Fibroblast of mammary gland (primary cell): ENCODE measurements at places on chromosomes 3 and 15.
A peak's percentile ranks its signal among the peaks of the same experiment; 100 is the strongest.

DNA sequence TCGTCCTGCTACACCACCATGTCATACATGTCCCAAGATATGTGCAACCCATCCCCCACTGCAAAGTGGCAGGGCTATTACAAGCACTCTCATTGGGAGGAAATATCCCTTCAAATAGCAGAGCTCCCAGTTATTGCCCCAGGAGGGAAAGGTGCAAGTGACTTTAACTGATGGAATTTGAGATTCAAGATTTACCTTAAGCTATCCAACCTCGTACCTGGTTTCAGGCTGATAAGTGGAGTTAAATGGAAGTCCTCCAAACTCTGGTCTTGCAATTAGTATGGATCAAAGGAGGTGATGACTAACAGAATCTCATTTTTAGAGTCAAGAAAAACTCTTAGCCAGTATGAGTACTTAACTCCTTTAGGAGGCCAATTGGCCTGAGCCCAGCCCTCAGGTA lies 2.1 kb downstream of the SLCO2A1 start:
- no peak for DNase-seq

GRCh38 chr3:168269001-168269400 lies 173.3 kb upstream of the GOLIM4 start:
- DNase-seq, result no peak

GRCh38 chr15:84839714-84840113 lies 22.6 kb downstream of the ALPK3 start:
- DNase-seq, result no peak

- no peak for DNase-seq
These were observed 18.0 kb downstream of the FAM98B start for GRCh38 chr15:38471974-38472373.

- no peak for DNase-seq
These were observed 50.7 kb upstream of the GOLGA6L2 start for GRCh38 chr15:23497710-23498111.

DNA sequence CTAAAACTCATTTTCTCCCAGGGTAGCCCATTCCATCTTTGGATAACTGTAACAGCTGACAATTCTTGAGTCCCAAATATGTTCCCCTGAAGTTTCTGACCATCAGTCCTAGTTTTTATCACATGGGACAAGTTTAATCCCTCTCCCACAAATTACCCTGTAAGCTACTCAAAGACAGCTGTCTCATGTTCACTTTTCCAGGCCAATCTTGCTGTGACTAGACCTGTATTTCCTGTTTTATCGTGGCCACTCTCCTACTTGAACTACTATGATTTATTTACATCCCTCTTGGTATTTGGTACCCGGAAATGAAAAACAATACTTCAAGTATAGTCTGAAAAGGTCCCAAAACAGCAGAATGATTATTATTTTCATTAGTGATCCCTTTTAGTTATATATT lies 95.1 kb upstream of the MEX3B start:
- DNase-seq, result no peak

DNA sequence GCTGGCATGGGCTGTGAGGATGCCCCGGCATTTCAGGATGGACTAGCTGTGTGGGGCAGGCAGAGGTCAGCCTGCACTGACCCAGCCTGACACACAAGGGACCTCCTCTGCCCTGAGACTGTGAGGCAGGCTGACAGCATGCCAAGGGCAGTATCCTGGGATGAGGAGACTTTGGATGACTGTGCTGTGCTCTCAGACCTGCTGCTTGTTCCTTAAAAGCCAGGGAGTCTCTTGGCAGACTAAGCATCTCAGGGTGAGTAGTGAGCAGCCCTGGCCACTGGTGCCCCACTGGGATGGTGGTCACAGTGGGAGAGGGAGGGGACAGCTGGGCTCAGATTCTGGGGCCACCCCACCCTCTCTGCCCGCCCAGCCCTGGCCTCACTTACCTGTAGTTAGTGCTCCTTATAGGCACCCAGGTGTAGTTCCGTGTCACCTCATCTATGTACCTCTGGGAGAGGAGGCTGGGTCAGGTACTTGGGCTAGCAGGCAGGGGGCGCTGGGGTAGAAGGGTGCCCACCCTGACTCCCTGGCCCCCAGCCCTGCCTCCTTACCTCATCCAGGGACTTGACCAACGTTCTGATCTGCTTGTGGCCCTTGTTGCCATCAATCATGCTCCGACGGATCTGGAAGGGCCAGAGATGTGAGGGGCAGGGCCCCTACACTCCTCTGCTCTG lies 16.1 kb upstream of the TMEM115 start:
- DNase-seq, result no peak

GRCh38 chr3:10935846-10936631 lies 56.5 kb upstream of the SLC6A1 start:
- no peak for DNase-seq

DNA sequence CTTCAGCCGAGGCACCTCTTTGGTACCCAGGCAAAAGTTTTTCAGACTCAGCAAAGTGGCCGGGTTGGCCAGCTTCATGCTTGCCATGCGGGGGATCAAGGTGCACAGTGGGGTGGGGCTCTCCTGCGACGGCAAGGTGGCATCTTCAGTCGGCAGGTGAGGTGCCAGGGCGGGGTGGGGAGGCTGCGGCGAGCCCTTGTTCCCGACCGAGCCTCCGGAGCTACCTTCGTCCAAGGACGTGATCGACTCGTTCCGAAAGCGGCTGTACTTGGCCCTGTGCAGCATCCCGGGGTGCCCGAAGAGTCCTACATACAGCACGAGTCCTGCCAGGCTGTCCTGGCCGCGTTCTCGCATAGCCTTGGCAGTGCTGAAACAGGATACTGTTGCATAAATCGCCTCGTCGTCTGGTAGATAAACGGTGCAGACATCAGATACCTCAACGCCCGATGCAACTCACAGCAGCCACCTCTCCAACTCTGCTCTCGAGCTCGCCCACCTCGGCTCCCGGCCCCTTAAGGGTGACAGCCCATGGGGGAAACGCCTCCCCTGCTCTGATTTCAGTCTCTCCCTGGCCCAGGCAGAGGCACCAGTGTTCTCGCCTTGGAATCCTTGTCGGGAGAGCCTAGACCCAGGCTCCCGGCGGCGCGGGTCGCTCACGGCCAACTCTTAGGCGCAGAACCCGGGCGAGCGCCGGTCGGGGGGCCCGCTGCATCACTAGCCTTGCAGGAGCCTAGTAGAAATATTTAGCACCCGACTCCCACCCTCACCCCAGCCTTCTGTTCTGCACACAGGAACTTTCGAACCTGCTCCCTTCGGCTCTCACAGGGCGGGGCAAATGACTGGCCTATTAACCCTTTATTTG lies 826 bp downstream of the SHC4 start:
- peak; percentile 48 for DNase-seq

GRCh38 chr3:64259636-64260035 lies 34.4 kb upstream of the PRICKLE2 start:
- DNase-seq, result no peak

- DNase-seq, result peak; percentile 59
These were observed 876 bp downstream of the PLSCR1 start for GRCh38 chr3:146543461-146544001.

GRCh38 chr3:161107311-161107710 lies 2.2 kb upstream of the B3GALNT1 start:
- no peak for DNase-seq

DNA sequence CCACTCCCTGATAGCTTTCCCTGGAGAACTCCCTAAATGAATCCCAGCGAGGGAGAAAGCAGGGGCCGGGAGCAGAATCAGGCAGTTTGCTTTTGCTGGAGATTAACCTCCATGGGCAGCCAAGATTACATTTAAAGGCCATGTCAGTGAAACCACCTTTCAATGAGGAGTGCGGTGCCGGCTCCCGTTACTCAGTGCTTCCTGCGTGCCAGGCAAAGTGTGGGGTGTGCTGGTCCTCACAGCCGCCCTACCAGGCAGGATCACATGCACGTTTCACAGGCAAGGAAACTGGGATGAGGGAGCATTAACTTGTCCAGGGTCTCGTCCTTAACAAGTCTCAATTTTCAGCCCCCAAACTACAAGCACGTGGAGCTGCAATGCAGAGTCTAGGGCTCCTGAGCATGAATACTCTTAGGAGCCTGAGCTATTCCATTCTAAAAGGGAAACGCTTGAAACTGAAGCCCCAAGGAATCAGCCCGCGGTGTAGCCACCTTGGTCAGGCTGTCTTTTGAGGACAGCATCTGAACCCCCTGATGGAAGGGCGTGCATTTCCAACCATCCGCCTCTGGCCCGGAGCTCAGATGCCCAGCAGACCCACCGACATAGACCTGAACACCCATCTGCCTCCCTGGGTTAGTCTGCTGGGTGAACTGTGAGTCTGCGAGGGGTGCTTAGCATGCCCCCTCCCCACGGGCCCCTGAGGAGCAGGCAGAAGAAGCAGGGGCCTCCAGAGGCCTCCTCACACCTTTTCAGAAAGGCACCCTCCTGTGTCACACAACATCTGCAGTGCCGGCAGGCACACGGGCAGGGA lies 5.6 kb downstream of the IGDCC3 start:
- DNase-seq, result no peak

GRCh38 chr3:32177702-32178198 lies 60.7 kb upstream of the CMTM8 start:
- DNase-seq, result peak; percentile 92

- no peak for DNase-seq
These were observed 3.6 kb downstream of the COL8A1 start for GRCh38 chr3:99641982-99642381.

DNA sequence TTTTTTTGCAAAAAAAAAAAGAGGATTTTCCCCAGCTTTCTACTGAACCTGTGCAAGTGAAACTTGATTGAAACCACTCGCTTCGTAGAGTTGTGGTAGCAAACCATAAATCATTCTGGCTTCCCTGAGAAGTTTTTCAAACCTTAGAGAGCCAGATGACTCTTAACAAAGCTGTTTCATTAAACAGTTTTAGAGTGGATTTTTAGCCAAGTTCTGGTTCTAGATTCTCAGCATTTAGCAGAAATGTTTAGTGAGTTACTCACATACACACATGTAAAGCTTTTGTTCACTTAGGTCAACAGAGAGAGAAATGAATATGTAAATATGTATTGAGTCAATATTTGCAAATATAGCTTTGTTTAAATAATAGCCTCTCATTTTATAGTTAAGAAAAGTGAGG lies 18.1 kb upstream of the CCR9 start:
- no peak for DNase-seq

DNA sequence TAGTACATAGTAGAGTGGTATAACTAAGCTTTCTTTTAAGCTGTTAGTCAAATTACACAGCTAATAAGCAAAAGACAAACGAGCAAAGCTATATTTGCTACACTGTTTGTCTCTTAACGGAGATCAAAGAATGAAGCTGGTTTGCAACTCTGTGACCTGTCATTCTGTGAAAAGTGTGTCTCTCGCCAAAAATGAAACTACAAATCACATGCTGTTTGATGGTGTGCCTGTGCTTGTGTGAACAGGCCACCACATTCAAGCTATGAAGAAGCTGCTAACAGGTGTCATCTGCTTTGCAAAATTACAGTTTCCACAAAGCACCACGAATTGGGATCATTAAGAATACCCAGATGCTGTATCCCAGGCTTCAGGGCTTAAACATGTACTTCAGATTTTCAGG lies 667.8 kb upstream of the NAALADL2 start:
- no peak for DNase-seq

GRCh38 chr15:71011503-71012155 lies 103.6 kb upstream of the THSD4 start:
- peak; percentile 80 for DNase-seq

GRCh38 chr3:122555275-122556071 lies 8.6 kb downstream of the PARP9 start:
- DNase-seq, result peak; percentile 25

DNA sequence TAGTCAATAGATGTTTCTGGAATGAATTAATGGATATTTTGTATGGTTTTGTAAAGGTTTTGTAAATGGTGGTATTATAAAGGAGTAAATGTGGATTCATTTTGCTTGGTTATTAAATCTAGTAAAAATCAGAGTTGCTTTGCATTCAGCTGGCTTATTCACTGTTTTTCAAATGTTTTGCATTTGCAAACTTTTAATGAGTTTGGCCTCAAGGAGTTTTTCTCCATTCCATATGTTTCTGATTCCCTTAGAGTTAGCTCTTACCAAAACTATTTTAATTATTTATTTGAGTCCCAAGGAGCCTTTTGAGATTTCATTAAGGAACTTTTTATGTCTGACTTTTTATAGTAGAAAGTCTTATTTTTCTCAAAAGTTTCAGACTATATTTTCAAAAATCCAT lies 992.2 kb downstream of the DIPK2A start:
- DNase-seq, result peak; percentile 7

DNA sequence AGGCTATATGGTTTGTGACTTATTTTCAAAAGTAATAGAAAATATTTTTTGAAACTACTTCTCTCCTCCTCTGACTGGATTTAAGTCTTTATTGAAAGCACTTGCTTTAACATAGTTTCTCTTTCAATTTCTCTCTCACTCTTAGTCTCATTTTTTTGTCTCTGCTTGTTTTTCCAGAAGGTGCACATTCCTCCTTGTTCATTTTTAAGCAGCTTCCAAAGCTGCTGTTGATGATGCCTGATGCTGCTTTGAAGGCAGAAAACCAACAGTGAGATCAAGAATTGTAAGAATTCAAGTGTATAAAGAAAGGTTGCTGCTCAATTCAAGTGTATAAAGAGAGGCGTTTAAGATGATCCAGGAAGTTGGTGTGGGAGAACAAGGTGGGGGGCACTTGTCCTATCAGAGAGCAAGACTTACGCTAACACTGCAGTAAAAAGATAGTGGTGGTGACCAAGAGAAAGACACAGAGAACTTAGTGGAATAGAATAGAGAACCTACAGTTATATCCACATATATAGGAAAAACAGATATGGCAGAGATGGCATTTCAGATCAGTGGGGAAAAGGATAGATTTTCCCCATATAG lies 12.1 kb downstream of the NR2C2 start:
- DNase-seq, result no peak

GRCh38 chr3:18740631-18741583 lies 315.8 kb upstream of the SATB1 start:
- no peak for DNase-seq

GRCh38 chr3:72441284-72441994 lies 406.8 kb downstream of the SHQ1 start:
- DNase-seq, result no peak

- DNase-seq, result no peak
These were observed 16.3 kb upstream of the GATM start for GRCh38 chr15:45394681-45395080.

DNA sequence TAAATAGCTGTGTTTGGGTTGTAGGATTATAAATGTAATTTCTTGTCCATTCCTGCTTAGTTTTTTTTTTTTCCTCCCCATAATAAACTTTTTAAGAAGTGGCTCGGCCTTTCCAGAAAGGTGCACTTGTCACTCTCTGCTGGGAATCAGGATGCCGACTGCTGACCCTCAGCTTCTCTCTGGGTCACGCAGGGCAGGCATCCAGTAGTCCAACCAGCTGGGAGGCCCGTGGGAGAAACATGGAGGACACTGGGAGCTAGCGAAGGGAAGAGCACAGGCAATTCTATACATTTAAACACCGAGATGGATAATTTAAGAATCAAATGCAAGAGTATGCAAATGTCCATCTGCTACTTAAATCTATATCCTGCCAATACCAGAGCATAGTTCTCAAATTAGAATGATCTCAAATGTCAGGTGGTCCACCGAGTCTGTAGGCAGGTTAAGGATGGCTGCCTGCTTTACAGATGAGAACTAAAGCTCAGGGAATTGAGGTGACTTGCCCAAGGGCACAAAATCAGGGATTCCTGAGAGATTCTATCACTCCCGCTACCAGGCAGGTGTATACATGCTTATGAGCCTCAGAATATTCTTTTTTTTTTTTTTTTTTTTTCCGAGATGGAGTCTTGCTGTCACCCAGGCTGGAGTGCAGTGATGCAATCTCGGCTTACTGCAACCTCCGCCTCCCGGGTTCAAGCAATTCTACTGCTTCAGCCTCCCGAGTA lies 64.5 kb downstream of the DAPK2 start:
- no peak for DNase-seq
